ENCODE measurements at places on chromosomes 5 and 9. TPM values are rescaled to one million over a fixed set of nuclear protein-coding genes. Genes with fewer than 3 reads are reported as not detected.

- peak; percentile 77 for DNase-seq
- peak overlapping the region; percentile 73 for H3K4me3 ChIP-seq
- H3K36me3 ChIP-seq = peaks cover 2% of the 10 kb centered on the region
- peaks cover 82% of the 10 kb centered on the region for H3K27me3 ChIP-seq
- H3K4me1 ChIP-seq = peaks cover 25% of the 10 kb centered on the region
- no peak overlapping the region for H3K27ac ChIP-seq
Measured at GRCh38 chr9:122213589-122214413, 15.0 kb downstream of the LHX6 start.

DNA sequence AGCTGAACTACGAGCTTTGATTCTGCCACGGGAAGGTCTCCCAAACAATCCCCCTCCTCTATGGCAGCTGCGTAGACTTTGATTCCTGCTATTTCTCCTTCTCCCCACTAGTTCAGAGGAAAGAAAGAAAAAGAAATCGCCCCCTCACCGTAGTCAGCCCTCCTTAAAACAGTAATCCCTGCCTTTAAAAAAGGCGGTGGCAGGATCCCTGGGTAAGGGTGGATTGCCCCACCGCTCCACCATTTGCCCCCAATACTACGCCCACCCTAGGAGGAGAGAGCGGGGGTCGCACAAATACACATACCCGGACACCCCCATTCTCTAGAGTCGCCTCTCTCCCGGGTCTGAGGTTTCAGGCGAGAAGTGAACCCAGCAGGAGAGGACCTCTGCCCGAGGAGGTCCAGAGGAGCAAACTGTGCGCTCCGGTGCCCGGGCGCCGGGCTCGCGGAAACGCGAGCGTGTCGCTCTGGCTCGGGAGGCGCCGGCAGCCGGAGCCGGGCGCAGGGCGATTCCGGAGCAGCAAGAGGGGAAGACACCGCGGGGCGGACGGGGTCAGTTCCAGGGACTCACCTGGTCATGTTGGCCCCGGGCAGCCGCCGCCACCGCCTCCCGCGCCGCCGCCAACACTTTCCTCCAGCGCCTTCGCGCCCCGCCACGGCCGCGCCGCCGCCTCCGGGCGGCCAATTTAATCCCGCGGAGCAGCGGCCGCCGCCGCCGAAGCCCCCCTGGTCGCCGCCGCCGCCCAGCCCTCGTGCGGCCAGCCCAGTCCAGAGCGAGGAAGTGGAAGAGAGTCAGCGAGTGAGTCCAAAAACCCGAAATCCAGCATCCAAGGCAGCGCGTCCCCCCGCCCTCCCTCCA, 1057.7 kb upstream of the DMAC1 start:
- peak; percentile 3 for DNase-seq
- peaks cover 16% of the 10 kb centered on the region for H3K4me1 ChIP-seq
- peaks cover 2% of the 10 kb centered on the region for H3K36me3 ChIP-seq
- H3K4me3 ChIP-seq = peak overlapping the region; percentile 70
- H3K27ac ChIP-seq = no peak overlapping the region

EQTN gene
- total RNA-seq = not detected

GRCh38 chr5:94192658-94193391, 425.6 kb downstream of the KIAA0825 start:
- no peak overlapping the region for H3K27ac ChIP-seq
- no peaks in the 10 kb centered on the region for H3K27me3 ChIP-seq
- H3K36me3 ChIP-seq = no peaks in the 10 kb centered on the region
- no peaks in the 10 kb centered on the region for H3K4me1 ChIP-seq

GRCh38 chr5:14385019-14385418, 196.6 kb upstream of the OTULINL start:
- no peaks in the 10 kb centered on the region for H3K27me3 ChIP-seq
- H3K4me3 ChIP-seq = no peak overlapping the region
- H3K4me1 ChIP-seq = no peaks in the 10 kb centered on the region
- H3K36me3 ChIP-seq = no peaks in the 10 kb centered on the region
- H3K27ac ChIP-seq = peak overlapping the region; percentile 43
- no peak for DNase-seq

DNA sequence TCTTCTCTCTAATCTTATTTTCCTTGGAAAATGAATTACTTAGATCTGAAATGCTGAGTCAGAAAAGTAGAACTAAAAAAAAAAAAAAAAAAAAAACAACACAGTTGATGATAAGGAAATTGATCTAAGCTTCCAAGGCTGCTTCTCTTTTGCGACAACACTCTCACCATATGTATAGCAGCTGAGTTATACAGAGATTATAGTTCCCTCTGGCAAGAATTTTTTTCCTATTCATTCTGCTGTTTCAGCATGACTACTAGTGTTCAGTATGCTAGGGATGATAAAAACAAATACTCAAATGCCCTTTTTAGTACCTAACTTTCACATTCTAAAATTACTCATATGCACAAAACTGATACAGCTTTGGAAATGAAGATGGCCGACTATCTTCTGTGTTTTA, 267.3 kb downstream of the MLLT3 start:
- H3K36me3 ChIP-seq = peaks cover 10% of the 10 kb centered on the region
- no peak for DNase-seq
- peak overlapping the region; percentile 96 for H3K27ac ChIP-seq
- H3K4me1 ChIP-seq = peaks cover 85% of the 10 kb centered on the region
- H3K27me3 ChIP-seq = no peaks in the 10 kb centered on the region

- H3K4me3 ChIP-seq = no peak overlapping the region
- DNase-seq = no peak
- H3K27me3 ChIP-seq = peaks cover 31% of the 10 kb centered on the region
- H3K36me3 ChIP-seq = no peaks in the 10 kb centered on the region
- no peak overlapping the region for H3K27ac ChIP-seq
Measured at GRCh38 chr5:601771-602465, 10.2 kb upstream of the CEP72 start.

DNA sequence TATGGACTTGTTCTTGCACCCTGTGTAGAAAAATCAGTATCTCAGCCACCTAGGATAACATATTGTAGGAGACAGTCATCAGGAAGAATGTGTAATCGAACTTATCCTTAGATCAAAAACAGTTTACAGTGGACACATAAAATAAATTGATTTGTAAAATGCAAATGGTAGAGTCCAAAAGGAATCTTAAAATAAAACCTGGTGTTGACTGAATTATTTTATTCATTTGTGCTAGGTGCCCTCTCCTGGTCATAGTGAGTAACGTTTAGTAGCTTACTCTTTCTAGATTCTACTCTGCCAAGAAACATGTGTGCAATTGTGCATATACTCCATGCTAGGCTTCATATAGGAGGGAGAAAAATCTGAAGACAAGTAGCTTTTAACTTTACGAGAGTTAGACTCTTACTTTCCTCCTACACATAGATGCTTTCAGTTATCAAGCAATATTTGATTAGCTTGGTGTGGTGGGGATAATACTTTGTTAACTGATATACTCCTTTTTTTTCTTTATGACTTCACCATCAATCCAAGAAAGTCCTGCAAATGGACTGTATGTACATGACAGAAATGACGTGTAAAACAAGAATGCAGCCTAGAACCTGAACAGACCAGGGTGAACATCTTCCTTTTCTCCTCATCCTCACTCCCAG, 23.7 kb upstream of the LOX start:
- H3K27me3 ChIP-seq = peaks cover 6% of the 10 kb centered on the region
- H3K4me3 ChIP-seq = no peak overlapping the region
- H3K36me3 ChIP-seq = no peaks in the 10 kb centered on the region
- no peak for DNase-seq
- H3K27ac ChIP-seq = no peak overlapping the region
- no peaks in the 10 kb centered on the region for H3K4me1 ChIP-seq

- H3K27ac ChIP-seq = no peak overlapping the region
- H3K27me3 ChIP-seq = no peaks in the 10 kb centered on the region
- no peak overlapping the region for H3K4me3 ChIP-seq
- H3K36me3 ChIP-seq = no peaks in the 10 kb centered on the region
- DNase-seq = no peak
Measured at GRCh38 chr5:3531320-3531986, 64.2 kb upstream of the IRX1 start.

GRCh38 chr5:161002571-161003074, 150.6 kb upstream of the ATP10B start:
- no peak overlapping the region for H3K27ac ChIP-seq
- no peak overlapping the region for H3K4me3 ChIP-seq
- no peaks in the 10 kb centered on the region for H3K27me3 ChIP-seq
- no peak for DNase-seq
- no peaks in the 10 kb centered on the region for H3K4me1 ChIP-seq

- peak; percentile 47 for DNase-seq
- H3K4me3 ChIP-seq = peak within 1 kb of the TSS; percentile 62
- H3K36me3 ChIP-seq = no peaks in the 10 kb centered on the region
- H3K27me3 ChIP-seq = peaks cover 67% of the 10 kb centered on the region
Measured at GRCh38 chr5:78648359-78649210, at the start of gene LHFPL2. TSS of gene LHFPL2 (minus strand) at chr5:78648772. CDS start at chr5:78510213, 138,559 bp downstream.

SPINK6 gene
- total RNA-seq = not detected

GRCh38 chr9:16070455-16071145, 517.8 kb downstream of the CCDC171 start:
- peaks cover 7% of the 10 kb centered on the region for H3K27me3 ChIP-seq

LCN15 gene
- not detected for total RNA-seq

DNA sequence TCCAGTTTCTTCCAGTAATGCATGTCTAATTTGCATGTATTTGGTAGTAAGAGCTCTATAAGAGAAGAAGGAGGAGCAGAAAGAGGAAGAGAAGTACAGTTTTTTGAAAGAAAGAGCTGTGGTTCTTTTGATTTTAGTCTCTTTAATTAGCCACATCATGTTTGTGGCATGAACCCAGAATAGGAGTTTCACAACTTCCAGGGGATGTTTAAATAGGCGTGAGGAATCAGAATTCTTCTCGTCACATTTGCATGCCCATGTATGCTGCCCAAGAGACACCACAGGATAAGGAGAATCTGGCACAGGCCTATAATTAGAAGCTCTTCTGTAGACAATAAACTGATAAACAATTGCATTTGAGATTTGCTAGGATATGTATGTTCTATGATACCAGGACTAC, 78.7 kb downstream of the GAS1 start:
- H3K4me3 ChIP-seq = no peak overlapping the region
- DNase-seq = no peak
- no peak overlapping the region for H3K27ac ChIP-seq
- no peaks in the 10 kb centered on the region for H3K4me1 ChIP-seq

ENTPD8 gene
- total RNA-seq = not detected

GRCh38 chr5:82922086-82922734, 155.0 kb downstream of the TMEM167A start:
- H3K36me3 ChIP-seq = peaks cover 2% of the 10 kb centered on the region
- no peak overlapping the region for H3K27ac ChIP-seq
- peaks cover 5% of the 10 kb centered on the region for H3K4me1 ChIP-seq
- H3K4me3 ChIP-seq = no peak overlapping the region

FOXD4L6 gene
- not detected for total RNA-seq
